ENCODE measurements at places on chromosomes 13 and 19.

DNA sequence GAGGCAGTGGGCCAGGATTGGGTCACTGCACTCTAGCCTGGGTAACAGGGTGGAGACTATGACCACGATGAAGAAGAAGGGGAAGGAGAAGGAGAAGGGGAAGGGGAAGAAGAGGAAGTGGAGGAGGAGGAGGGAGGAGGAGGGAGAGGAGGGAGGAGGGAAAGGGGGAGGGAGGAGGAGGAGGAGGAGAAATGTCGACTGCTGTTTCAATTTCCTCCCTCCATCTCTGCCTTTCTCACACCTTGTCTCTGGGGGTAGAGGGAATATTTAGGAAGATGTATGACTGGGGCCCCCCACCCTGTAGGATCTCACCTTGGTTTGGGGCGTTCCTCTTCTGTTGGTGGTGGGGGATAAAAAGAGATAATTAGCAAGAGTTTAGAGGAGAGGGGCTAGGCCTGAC is 3.8 kb downstream of the TNNT1 start:
- no peak for DNase-seq

GRCh38 chr19:19637523-19638251 is 5.8 kb downstream of the GMIP start:
- no peak for DNase-seq

- DNase-seq = no peak
Measured at GRCh38 chr19:7529246-7529600, 6.3 kb upstream of the PNPLA6 start.

- DNase-seq = no peak
Measured at GRCh38 chr13:44237276-44237767, 136.3 kb upstream of the SERP2 start.

DNA sequence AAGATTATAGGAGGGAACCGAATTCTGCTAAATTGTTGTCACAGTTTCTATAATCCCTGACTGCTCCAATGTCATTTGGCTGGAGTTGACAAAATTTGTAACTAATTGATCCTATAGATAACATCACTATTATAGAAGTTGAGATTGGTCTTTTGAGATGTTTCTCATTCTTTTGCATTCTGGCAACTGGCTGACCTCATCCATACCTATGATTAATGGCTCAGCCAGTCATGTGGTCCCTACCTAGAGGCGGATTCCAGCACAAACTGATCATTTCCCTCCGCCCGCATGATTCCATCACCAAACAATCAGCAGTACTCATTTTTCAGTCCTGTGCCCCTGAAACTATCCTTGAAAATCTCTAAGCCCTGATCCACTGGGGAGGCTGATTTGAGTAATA is 4.2 kb downstream of the PSG2 start:
- no peak for DNase-seq

- no peak for DNase-seq
Measured at GRCh38 chr13:110713642-110713952, at the start of gene ING1. Gene ING1, plus strand, starts transcription at chr13:110713700. Its CDS starts 450 bp downstream, at chr13:110714150.

GRCh38 chr13:27660511-27660910 is 38.8 kb downstream of the POLR1D start:
- DNase-seq = no peak

GRCh38 chr13:79361299-79361698 is 44.8 kb downstream of the RBM26 start:
- DNase-seq = no peak

DNA sequence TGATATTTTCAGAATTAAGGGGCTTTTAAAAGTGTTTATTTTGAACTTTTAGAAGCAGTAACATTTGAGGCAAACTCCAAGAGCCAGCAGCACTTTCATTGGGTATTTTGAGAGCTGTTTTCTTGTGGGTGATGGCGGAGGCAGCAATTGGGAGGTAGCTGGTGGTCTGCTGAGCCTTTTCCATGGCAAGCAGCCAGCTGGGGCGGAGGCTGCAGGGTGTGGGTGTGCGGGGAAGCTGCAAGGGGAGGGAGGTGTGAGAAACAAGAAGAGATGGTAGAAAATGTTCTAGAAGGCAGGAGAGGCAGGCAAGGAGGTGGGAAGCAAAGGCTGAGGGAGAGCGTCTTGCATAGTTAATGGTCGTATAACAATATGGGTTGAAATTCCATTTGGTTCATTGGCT is 223.4 kb upstream of the HTR2A start:
- DNase-seq = no peak

GRCh38 chr13:45228002-45228401 is 27.2 kb upstream of the KCTD4 start:
- no peak for DNase-seq

- DNase-seq = no peak
Measured at GRCh38 chr19:56973713-56974555, 133.4 kb upstream of the PEG3 start.

GRCh38 chr19:45767881-45768654 is 984 bp downstream of the SIX5 start:
- DNase-seq = peak; percentile 24

DNA sequence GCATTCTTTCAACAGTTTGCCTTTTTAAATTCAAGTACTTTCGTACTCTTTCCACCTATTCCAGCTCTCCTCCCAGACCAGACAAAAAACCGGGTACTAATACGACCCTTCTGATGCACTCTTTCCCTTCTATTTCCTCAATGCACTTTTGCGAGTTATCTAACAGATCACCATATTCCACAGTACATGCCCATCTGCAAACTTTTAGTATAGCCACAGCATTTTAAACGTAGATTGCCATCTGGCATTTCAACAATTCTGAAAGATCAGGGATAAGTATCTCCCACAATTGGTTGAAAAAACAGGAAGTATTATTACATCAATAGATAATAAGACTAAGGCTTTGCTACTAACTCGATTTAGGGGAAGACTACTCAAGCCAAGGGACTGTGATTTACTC is 31.5 kb downstream of the RBM26 start:
- no peak for DNase-seq

- DNase-seq = no peak
Measured at GRCh38 chr13:99960663-99961311, 10.8 kb downstream of the ZIC5 start.

GRCh38 chr13:24386816-24387708 is 77.7 kb downstream of the C1QTNF9 start:
- DNase-seq = no peak

DNA sequence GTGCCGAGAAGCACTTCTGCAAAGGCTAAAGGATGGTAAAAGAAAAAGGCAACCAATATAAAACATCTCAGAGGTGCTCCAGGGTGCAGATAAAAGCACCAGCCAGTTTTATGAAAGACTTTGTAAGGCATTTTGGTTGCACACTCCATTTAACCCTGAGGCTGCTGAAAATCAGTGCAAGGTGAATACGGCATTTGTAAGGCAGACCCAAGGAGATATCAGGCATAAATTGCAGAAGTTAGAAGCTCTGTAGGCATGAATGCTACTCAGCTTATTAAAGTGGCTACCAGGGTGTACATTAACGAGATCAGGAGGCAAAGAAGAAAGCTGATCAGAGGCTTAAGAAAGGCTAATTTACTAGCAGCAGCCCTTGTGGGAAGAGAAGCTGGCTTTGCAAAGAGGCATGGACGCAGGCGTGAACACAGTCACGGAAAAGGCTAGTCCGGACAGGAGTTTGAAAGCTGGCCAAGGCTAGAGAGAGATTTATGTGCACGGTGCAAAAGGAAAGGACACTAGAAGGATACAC is 99.6 kb downstream of the ZNF429 start:
- no peak for DNase-seq

DNA sequence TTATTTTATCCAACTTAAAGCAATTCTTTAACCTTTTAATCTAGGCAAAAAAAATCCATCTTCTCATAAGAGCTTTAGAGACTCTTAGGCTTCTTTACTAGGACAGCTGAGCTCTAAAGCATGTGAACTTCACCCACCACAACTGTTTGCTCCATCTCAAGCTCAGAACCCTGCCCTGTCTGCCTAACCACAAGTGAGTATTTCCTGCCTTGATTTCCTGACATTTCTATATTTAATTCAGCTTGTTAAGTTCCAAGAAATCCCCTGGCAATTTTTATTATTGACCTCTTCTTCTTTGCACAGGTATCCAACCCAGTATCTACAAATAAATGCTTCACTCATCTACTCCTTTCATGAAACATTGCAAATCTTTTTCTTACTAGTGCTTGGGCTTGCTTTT is 21.1 kb upstream of the CEACAM21 start:
- DNase-seq = no peak

DNA sequence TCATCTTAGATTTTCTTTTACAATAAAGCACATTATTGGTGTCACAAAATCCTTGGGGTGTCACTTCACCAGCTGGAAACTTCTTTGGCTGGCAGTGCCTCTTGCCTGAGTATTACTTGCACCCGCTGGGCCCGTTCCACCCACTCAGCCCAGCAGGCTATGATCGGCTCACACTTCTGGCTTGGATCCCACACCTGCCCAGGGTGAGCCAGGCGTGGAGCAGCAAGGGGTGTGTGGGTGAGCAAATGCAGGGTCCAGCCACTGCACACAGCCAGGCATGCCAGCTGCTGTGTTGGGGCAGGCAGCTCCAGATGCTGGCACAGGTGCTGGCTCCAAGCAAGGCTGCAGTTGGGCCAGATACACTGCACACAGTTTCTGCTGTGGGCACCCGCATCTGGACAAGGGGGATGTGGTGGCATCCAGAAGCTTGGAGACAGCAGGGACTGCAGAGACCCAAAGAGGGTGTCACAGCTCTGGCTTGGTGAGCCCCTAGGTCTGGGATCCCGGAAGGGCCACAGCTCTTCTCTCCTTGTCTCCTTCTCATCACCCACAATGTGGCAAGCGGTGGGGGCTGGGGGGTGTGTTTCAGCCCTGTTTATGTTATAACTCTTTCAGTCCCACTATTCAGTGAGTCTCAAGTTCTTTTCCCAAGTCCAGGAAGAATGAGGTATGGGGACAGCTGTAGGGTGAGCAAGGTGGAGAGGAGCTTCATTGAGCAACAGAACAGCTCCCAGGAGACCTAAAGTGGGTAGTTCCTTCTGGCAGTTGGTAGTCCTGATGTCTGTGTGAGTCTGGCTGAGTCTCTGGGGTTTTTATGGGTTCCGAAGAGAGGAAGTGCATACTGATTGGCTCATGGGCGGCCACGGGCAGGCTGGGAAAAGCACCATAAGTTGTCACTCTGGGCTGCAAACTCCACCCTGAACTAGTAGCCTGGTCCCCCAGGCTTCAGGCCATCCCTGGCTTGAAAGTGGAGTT is 25.3 kb upstream of the TBC1D4 start:
- DNase-seq = no peak

DNA sequence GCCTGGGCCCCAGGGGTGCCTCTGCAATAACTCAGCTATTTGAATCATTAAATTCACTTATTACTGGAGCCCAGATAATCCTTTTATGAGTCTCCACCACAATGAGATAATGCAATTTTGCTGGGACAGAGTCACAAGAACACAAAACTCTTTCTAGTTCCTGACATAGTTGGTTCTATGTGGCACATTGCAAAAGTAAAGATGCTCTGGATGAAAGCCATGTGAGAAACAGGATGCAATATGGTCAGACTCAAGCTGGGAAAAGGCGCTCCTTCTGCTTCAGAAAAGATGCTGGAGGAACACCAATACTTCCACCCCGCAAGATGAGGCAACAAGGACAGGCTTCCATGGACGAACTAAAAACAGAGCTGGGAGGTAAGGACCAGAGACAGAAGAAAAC is 5.7 kb downstream of the ANKRD27 start:
- no peak for DNase-seq

- DNase-seq = no peak
Measured at GRCh38 chr13:43573802-43574514, 212.8 kb downstream of the ENOX1 start.

DNA sequence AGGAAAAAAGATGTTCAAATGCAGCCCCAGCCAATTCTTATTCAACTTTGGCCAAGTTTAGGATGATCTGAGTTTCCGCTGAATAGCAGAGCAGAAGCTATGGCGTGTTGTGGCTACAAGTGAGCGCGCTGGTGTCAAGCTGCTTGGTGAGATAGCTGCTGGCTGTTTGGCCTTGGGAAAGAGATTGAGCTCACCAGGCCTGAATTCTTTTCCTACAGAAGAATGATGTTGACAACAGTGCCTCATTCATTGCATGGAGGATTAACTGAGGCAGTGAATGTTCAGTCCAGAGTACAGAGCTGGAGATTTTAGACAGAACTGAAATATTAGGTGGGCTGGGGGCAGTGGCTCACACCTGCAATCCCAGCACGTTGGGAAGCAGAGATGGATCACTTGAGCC is 31.5 kb upstream of the MAP3K10 start:
- no peak for DNase-seq

GRCh38 chr13:97185291-97185690 is 36.8 kb upstream of the MBNL2 start:
- no peak for DNase-seq

DNA sequence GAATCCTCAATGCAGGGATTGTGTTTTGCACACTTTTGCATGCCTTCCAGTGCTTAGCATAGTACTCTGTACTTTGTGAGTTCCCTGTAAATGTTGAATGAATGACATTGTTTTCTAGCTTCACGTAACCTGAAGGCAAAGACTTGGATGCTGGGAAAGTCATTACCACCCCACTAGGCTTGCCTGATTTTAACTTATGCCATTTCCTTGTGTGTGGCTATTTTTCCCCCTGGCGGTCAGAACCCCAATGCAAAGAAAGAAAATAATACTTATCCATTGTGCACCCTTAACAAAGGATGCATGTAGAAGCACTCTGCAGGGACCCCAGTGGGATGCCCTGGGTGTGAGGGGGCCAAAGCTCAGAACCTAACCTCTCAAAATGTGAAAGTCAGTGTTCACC is 1.2 kb upstream of the ENOX1 start:
- no peak for DNase-seq

DNA sequence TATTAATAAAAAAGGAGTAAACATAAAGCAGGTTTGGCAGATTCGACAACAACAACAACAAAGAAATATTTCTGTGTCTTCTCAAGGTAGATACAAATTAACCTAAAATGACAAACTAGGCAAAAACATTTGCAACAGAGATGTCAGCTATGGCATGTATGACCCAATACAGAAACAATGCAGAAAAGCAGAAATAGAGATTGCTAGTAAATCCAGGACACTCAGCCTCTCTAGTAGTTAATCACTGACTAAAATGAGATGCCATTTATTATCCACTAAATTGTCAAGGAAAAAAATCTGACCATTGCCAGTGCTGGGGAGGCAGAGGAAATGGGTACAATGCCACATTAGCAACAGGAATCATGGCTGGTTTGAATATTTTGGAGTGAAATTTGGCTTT is 250.5 kb downstream of the TEX29 start:
- DNase-seq = no peak

DNA sequence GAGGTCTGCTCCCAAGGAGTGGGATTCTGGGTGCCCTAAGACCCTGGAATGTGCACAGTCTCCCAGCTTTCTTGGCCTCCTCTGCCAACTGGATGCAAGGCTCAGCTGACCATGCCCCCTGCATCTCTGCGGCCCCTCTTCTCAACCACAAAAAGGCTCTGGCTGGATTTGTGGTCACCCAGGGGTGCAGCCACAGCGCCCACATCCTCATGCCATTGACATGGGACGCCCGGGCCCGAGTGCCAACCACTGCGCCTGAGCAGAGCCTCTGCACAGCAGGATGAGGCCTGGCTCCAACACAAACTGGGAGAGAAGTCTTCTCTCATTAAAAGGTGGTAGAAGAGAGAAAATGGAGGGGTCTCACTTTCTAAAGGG is 103.5 kb downstream of the FOXO1 start:
- DNase-seq = no peak

Measured in effector memory CD8-positive, alpha-beta T cell (primary cell).